Activated T-cell treated with anti-CD3 and anti-CD28 coated beads for 24 hours (primary cell): ENCODE measurements at places on chromosomes 13 and 19.

GRCh38 chr13:67238277-67238859 lies 8.2 kb upstream of the PCDH9 start:
- DNase-seq, result no peak

GRCh38 chr19:46368116-46368515 lies 21.2 kb downstream of the PPP5C start:
- DNase-seq, result no peak

- DNase-seq, result no peak
Observed at GRCh38 chr19:35796645-35797542, 15.8 kb downstream of the PRODH2 start.

GRCh38 chr19:16611121-16611520 lies 16.9 kb downstream of the MED26 start:
- DNase-seq, result no peak

GRCh38 chr19:604355-604754 lies 14.7 kb downstream of the HCN2 start:
- DNase-seq, result no peak

DNA sequence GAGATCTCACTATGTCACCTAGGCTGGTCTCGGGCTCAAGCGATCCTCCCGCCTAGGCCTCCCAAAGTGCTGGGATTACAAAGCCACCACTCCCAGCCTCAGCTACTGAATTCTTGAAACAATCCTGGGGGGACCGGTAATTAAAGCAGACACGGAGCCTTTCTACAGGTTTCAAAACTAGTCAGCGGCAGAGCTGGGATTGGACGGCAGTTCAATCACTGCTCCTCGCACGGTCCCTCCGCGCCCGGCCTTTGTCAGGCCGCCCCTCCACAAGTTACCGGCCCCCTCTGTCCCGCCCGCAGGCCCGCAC lies 229 bp downstream of the BORCS8 start:
- no peak for DNase-seq

DNA sequence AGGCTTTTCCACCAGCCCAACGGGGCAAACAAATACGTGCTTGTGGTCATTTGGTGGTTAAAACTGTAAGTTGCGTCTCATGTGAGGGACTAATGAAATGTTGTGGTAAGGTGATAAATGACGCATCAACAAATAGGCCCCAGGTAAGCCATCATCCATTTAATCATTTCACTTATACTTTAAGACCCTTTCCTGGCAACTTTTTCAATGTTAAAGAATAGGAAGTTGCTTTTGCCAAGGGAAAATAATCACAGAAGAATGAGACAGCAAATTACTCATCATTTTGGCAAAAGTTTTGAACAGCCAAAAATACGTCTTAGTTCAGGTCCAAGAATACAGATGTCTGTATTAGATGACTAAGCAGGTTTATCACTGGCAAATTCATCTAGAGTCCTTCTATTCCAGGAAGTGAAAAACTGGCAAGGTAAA lies 660.4 kb downstream of the SLITRK1 start:
- no peak for DNase-seq

- no peak for DNase-seq
Observed at GRCh38 chr19:5665781-5666513, 14.4 kb downstream of the MICOS13 start.

- DNase-seq, result no peak
Observed at GRCh38 chr19:5479958-5480357, 24.7 kb downstream of the ZNRF4 start.

- DNase-seq, result no peak
Observed at GRCh38 chr13:112246731-112247470, 129.3 kb upstream of the SPACA7 start.

GRCh38 chr19:44738603-44739558 lies 9.6 kb upstream of the BCL3 start:
- no peak for DNase-seq

DNA sequence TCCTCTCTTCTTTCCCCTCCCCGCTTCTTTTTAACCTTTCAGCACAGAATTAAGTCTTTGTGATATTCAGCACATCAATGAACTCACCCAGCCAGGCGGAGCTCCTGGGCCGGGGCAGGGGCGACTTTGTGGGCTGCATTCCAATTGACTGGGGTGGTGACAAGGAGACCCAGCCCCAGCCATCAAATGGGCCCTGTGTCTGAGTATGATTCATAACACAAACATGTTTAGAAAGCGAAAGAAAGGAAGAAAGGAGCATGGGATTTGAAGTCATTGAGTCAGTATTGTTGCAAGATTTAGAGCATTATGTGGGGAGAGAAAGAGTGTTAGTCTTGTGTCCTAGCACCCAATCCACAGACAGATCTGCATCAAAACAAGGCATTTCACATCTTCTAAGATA lies 185.3 kb downstream of the LHFPL6 start:
- DNase-seq, result no peak

- DNase-seq, result peak; percentile 68
Observed at GRCh38 chr19:6048793-6049405, 61.4 kb downstream of the RFX2 start.

DNA sequence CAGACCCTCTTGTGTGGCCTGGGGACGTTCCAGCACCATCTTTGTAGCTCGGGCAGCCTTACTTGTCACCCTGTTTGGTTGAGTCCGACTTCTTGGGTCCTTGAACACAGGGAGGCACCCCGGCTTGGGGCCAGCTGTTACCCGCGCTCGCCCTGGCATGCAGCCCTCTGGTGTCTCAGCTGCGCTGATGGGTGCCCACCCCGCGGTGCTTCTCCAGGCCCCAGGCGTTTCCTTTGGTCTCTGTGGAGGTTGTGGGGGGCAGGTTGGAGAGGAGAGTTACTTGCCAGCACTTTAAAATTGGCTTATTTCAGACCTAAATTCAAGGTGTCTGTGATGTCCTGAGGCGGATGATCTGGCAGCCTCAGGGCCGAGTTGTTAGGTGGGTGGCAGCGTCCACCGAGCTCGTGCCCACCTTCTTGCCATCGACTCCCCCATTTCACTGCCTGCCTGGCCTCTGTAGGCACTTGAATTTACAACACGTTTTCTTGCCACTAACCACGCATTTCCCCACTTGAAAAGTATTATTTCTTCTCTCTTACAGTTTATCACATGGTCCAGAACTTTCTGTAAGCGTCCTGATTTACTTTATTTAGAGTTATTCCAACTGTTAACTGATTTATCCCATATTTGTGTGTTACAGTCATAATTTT lies 16.9 kb downstream of the UBAC2 start:
- DNase-seq, result no peak

DNA sequence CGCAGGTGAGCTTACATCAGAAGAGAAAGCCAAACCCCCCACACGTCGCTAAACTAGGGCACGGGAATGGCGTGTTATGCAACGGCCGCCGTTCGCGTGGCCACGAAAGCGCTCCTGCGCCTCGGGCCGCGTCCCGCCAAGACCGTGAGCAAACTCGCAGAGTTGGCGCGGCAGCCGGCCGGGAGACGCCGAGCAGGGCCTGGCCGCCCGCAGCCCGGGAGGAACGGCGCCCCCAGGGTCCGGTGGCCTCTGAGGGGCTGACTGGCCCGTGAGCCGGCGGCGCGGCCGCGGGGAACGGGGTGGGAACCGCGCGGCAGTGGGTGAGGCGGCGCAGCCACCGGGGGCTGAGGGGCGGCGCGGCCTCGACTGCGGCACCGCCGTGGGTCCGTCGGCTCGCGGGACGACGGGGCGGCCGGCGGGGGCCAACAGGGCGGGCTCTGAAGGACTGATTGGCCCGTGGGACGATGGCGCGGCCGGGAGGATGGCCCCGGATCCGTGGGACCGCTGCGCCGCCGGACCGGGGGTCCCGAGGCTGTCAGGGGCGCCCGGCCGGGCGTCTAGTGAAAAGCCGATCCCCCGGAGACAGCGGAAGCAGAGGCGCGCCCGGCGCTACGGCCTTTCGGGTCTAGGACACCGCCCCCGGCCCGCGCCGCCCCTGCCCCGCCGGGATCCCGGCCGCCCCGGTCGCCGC lies 903 bp downstream of the LATS2 start:
- no peak for DNase-seq

DNA sequence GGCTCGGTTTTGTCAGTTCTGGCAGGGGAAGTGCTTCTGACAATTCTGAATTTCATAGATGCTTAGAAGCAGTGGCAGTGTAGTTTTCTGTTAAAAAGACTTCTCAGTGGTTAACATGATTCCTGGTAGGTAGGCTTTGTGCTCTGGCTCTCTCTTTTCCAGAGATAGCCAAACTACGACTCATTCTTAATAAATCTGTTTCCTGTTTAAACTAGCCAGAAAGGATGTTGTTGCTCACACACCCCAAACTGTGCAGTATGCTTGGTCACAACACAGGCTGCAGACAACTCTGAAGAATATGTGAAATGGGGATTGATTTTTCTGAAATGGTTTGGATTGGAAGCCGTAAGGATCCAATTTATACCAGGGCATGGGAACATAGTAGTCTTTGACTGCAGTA lies 711.5 kb downstream of the PCDH17 start:
- no peak for DNase-seq

GRCh38 chr19:48239120-48239519 lies 16.6 kb downstream of the CARD8 start:
- no peak for DNase-seq

DNA sequence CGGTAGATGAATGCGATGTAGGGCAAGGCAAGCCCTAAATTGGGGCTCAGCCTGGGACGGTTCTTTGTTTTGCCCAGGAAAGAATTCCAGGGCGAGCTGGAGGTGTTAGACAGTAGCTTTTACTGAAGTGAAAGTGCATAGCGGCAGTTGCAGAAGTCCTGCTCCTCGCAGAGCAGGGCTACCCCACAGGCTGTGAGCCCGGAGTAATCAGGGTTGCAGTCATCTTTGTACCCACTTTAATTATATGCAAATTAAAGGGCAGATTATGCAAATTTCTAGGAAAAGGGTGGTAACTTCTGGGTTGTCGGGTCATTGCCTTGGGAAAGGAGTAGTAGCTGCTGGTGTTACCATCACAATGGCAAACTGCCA lies 30.5 kb downstream of the VAV1 start:
- DNase-seq, result no peak

DNA sequence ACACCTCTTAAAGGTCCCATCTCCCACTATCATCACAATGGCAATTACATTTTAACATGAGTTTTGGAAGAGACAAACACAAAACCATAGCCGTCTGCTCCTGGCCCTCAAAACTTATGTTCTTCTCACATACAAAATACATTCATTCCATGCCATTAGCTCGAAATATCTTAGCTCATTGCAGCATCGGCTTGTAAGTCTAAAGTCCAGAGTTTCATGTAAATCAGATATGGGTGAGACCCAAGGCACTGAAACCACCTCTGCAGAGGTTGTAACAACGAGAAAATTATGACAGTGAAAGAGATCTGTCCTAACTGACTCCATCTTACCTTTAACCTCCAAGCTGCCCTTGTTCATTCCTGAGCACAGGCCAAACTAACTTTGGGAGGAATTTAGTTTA lies 635.0 kb upstream of the SPRY2 start:
- no peak for DNase-seq

- no peak for DNase-seq
Observed at GRCh38 chr13:39266426-39266825, 228.2 kb downstream of the NHLRC3 start.

DNA sequence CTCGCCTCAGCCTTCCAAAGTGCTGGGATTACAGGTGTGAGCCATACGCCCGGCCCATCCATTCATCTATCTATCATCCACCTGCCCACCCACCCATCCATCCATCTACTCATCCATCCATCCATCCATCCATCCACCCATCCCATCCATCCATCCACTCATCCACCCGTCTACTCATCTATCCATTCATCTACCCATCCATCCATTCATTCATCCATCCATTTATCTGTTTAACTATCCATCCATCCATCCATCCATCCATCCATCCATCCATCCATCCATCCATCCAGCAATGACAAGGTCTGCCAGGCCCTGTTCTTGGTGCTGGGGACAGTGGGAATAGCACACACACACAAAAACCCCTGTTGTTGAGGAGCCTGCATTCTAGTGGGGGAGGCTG lies 4.5 kb downstream of the VAV1 start:
- DNase-seq, result no peak
